Left colon (tissue), 2 donors: ENCODE measurements at places on chromosomes 6 and 20. TPM values are rescaled to one million over a fixed set of nuclear protein-coding genes. Genes with fewer than 3 reads are reported as not detected.
A peak's percentile ranks its signal among the peaks of the same experiment; 100 is the strongest.

GRCh38 chr6:148934539-148934938 is 187.7 kb downstream of the UST start:
- DNase-seq, result peak; percentile 9

- DNase-seq, result no peak
Observed at GRCh38 chr20:51488331-51488730, 54.2 kb downstream of the NFATC2 start.

DNA sequence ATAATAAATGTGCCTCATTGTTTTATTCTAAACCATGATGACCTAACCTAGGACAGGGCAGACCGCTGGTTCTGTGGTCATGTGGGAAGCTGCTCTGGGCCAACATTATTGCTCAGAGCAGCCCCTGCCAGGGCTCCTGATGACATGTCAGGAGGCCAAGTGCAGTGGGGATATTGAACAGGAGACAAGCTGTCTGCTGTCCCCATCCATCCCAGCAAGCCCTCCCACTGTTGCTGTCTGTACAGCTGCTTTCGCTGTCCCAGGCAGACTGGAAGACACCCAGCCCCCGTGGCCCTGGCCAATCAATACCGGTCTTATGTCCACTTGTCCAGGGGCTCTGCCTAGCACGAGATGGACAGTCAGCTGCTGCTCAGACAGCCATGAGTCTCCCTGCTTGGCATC is 43.2 kb upstream of the FNDC1 start:
- DNase-seq, result no peak

GRCh38 chr20:23331450-23332350 is 18.9 kb upstream of the NXT1 start:
- DNase-seq, result no peak

DNA sequence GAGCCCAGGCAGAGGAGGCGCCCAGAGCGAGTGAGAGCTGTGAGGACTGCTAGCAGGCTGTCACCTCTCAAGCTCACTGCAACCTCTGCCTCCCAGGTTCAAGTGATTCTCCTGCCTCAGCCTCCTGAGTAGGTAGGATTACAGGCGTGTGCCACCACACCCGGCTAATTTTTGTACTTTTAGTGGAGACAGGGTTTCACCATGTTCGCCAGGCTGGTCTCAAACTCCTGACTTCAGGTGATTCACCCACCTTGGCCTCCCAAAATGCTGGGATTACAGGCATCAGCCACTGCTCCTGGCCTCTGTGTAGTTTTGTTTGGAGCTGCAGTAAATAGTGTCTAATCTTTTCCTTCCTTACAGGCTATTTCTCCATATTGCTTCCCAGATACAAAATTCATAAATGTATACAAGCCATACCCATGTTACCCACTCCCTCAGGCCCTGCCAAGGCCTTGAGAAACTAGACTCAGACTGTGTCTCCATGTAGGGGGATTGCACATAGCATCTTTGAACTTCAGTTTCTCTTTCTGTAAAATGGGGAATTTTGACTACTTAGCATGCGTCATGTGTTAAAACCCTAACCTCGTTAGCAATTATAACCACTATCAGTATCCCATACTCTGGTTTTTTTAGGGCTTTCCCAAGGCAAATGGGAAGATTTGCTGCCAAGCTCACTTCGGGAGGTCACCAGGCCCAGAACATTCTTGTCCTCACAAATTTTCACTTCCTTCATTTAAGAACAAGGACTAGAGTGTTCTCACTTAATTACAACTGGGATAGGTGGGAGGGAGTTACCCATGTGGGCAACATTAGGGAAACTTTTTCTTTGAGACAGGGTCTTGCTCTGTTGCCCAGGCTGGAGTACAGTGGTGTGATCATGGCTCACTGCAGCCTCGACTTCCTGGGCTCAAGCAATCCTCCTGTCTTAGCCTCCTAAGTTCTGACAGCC is 67.3 kb upstream of the DDR1 start:
- no peak for DNase-seq

- DNase-seq, result no peak
Observed at GRCh38 chr6:154484942-154485341, 25.5 kb downstream of the CNKSR3 start.

- DNase-seq, result no peak
Observed at GRCh38 chr6:32977272-32977952, 9.0 kb downstream of the BRD2 start.

Gene LHFPL5
- not detected for total RNA-seq

Gene UNC93A
- total RNA-seq, result 0.39 TPM

Gene APOM
- 2.0 TPM for total RNA-seq
